ENCODE measurements at places on chromosomes 5 and 9.

- no peak for DNase-seq
These were observed 72.2 kb downstream of the PRDM9 start for GRCh38 chr5:23579566-23579965.

DNA sequence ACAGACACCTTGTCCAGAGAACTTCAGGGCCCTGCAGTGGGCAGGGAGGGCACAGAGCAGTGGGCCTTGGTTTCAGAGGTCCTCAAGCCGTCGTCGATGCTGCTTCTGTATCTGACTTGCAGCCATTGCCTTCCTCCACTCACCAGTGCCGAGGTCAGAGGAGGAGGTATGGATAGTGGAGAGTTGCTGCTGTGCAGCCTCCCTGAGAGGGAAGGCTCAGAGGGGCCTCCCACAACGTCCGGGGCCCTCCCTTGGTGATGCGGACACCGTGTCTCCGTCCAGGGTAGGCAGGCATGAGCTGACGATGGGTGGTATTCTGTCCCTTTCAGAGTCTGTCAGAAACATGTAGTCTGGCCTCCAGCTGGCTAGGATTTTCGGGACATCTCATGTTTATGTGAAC is 73.9 kb downstream of the MVB12B start:
- no peak for DNase-seq

DNA sequence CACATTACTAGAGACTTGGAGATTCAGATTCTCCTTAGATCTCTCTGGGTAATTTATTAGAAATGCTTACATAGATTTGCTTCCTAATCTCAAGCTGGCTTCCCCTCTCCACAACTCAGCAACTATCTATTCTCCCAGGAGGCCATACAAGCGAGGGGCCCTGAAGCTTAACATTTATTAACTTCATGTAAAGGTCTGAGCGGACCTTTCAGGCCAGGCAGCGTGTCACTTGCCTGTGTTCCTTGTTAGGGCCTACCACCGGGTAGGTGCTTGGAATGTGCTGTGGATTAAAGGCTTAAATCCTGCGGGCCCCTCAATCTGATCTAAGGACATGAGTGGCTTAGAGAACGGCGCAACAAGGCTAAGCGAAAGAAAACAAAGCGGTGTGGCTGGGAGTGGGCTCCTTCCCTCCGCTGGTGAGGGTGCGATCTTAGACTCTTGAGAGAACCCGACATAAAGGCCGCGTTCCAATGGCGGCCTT is 712 bp upstream of the HSPA4 start:
- DNase-seq: no peak

GRCh38 chr5:119288379-119289033 is 67.3 kb upstream of the TNFAIP8 start:
- DNase-seq: no peak

GRCh38 chr5:76710991-76711390 is 4.9 kb upstream of the F2R start:
- DNase-seq: no peak

DNA sequence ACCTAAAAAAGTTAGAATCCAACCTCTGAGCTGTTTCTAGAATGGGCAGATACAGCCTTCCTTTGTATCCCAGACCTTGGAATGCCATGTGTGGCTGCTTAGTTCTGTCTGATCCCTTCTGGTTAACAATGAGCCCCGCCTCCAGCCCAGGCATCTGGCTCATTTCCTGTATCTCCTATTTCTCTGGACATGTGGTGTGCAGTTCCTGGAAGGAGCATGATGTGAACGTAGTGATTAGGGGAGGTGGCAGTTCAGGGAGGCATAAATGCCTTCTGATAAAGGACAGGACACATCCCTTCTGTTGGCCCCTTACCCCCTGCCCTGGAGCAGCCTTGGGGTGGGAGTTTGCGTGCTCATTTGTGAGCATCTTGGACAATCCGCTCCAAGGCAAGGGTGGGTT is 243.0 kb downstream of the ZSWIM6 start:
- no peak for DNase-seq

DNA sequence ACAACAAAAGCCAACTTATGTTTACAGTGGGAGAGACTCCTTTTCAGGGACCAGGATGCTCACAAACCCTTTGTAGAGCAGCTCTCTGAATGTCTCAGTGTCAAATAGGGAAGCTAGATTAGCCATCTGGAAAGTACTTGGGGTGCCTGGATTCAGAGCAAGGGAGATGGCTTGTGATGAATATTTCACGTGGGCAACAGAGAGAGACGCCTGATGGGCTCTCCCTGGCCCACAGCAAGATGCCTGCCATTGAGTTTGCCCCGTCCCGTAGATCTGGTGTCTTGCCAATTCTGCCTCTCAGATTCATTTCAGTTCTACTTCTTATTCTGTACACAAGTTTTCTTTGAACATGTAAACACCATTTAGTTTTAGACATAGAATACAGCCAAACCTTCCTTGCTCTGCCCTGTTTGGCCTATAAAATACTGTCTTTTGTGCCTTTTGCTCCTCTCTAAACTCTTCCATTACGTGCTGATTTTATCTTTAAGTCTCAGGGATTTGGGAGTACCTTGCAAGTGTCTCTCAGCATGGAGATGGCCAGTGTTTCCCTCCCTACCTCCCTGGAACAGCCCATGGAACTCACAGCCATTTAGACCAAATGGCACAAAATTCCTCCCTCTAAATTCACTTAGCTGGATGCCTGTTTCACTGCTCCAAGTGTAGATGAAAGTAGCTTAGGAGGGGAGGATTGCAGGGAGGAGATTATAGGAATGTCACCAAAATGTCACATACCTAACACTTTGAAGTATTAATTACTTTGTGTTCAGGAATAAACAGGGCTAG is 234.3 kb downstream of the SAXO1 start:
- no peak for DNase-seq

DNA sequence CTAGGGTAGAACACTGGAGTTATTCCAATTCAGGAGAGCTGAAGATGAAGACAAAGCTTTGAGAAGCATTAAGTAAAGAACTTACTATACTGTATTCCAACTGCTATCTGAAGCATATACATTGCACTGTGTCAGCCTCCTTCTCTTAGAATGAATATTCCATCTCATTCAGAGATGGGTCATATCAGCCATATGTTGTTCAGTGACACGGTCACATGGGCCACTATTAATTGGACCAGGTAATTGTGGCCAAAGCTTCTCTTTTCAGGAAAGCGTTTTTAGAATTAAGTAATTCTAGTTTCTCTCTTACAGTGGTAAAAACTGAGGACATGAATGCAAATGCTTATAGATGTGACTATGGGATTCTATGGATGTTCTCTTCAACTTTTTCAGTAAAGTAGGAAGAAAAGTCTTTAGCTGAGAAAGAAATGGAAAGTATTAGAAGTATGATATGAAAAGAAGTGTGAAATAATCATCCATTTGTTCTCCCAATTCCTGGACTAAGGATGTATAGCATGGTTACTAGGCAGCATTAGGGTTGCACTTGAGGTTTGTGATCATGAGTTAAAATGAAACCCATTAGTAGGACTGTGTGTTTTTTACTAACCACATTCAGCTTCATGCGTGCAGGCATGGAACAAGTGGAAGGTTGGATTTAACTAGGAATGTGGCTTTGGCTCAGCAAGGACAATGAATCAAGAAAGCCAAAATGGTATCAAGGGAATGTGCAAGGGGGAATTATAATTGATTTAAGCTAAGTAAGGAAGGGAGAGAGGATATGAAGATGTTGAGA is 40.9 kb downstream of the CETN3 start:
- DNase-seq: no peak

GRCh38 chr9:29838491-29839020 is 2265.3 kb upstream of the C9orf72 start:
- no peak for DNase-seq

- no peak for DNase-seq
These were observed 341.4 kb upstream of the PRR16 start for GRCh38 chr5:120122703-120123102.

- DNase-seq: no peak
These were observed 1.2 kb downstream of the IRX1 start for GRCh38 chr5:3596857-3597166.

- no peak for DNase-seq
These were observed 2.8 kb downstream of the OBP2B start for GRCh38 chr9:133205996-133206931.

DNA sequence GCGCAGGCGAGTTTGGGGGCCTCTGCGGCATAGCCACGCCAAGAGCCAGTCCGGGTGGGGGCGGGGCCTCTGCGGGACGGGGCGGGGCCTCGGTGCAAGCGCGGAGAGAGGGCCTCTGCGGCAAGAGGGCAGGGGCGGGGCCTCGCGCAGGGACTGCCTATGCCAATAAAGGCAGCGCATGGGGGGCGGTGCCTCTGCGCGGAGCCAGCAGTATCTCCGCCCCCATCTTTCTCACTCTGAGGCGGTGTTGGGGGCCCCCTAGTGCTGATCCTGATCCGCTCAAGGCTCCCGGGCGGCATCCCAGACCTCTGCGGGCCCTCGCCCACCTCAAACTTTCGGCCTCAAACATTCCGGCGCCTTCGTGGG is 9.2 kb upstream of the GPRIN1 start:
- peak; percentile 14 for DNase-seq

DNA sequence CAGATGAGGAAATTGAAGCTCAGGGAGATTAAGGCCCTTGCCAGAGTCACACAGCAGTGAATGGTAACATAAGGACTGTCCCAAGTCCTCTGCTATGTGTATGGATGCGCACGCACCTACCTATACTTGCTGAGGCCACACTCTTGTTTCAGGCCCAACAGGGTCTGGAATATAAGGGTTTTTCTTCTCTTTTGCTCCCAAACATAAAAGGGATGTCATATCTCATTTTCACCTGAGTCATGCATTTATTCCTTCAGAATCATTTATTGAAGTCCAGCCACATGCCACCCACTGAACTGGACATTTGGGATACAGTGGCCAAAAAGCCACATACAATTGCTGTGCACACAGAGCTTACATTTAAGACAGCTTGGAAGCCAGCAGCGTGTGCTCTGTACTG is 92.0 kb downstream of the SH3TC2 start:
- DNase-seq: no peak

GRCh38 chr9:96620181-96620514 is 505 bp upstream of the CDC14B start:
- DNase-seq: no peak

- no peak for DNase-seq
These were observed 138.1 kb downstream of the ATPSCKMT start for GRCh38 chr5:10111571-10111970.

- DNase-seq: no peak
These were observed 114.0 kb downstream of the JMY start for GRCh38 chr5:79349881-79350280.

DNA sequence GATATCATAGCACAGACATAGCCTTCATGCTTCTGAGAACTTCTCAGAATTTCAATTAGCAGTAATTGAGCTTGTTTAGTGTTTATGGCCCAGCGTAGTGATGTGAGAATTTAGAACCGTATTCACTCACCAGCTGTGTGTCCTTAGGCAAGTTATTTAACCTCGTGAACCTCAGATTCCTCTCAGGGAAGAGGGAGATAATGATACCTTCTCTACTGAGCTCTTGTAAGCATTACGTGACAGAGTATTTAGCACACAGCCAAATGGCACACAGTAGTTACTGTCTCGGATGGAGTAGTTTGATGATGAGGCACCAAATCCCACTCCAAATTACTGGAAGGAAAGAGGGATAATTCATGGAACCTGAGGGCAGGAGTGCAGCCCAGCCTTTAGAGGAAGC is 429.3 kb downstream of the CCDC171 start:
- no peak for DNase-seq

DNA sequence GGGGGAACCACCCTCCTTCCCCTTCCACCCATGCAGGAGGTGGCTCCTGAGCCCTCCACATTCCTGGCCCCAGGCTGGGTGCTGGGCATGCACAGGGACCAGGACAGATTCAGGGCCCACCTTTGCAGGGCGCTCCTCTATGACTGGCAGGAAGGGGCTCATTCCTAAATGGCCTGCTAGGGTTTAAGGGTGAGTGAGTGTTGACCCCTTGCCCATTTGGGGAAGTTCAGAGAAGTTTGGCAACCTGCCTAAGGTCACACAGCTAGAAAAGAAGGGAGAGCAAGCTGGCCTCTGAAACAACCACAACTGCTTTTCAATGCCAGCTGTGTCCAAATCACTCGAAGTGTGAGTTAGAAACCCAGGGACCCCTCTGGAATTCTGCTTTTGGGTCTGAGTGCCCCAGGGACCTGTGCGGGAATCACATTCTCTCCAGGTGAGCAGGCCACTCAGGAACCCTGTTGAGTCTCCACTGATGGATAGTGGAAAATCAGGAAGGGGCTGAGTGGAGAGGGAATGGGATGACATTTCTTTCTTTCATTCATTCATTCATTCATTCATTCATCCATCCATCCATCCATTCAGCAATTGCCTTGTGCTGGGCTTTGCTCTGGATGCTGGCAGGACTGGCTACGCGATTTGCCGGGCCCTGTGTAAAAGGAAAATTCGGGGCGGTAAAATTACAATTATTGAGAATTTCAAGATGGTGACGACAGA is 191.9 kb downstream of the C9orf50 start:
- DNase-seq: no peak

DNA sequence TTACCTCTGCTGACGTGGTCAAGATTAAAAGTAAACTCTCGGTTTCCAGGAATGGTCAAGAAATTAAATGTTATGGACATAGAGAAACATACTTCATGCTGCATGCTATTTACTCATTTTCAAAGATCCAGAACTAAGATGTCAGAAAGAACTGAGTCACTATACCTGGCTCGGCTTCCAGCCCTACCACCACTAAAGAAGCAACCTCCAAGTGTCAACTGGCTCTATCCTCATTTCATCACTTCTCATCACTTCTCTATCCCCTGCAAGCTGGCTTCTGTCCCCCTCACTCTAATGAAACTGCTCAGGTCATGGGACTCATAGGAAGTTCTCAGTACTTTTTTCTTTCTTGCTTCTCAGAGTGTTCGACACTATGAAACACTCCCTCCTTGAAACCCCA is 116.2 kb downstream of the CDK5RAP2 start:
- no peak for DNase-seq

DNA sequence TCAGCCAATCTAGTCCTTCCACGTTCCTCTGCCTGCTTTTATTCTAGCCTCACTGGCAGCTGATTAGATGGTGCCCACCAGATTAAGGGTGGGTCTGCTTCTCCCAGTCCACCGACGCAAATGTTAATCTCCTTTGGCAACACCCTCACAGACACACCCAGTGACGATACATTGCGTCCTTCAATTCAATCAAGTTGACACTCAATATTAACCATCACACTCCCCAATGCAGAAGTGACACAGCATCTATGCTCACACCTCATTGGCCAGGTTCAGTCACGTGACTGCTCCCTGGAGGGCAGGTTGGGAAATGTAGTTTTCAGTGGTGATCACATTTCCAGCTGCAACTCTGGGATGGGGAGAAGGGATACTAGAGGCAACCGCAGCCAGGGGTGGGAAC is 13.0 kb downstream of the SUSD3 start:
- no peak for DNase-seq

DNA sequence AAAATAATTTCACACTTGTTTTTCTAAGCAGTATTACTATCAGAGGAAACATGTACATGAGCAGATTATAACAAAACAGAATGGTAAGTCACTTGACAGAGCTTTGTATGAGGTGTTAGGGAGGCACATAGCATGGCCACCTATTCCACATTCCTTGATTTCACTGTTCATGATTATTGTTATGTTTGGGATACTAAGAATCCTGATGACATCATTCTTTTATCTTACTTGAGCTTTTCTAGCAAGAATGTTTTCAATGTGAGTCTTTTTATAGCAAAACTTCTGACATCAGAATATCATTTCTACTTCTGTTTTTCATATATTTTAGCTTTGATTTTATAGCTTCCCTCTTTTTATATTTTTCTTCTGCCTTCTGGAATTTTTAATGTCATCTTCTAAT is 208.2 kb downstream of the DMRTA1 start:
- DNase-seq: no peak

Measured in substantia nigra (tissue), 51 donors.